ENCODE measurements at places on chromosomes 7 and 10.
A peak's percentile ranks its signal among the peaks of the same experiment; 100 is the strongest.

DNA sequence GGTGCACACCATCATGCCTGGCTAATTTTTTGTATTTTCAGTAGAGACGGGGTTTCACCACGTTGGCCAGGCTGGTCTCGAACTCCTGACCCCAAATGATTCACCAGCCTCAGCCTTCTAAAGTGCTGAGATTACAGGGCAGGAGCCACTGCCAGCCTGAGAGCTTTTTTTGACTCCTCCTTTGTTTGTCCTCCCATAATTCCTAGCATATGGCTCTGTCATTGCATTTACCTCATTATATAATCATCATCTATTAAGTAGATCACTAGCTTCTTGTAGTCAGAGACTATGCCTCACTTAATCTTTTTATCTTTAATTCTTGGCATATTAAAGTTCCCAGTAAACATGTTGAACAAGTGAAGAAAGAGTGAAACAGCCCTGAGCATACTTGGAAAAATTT is 82.1 kb downstream of the CPEB3 start:
- no peak for DNase-seq

DNA sequence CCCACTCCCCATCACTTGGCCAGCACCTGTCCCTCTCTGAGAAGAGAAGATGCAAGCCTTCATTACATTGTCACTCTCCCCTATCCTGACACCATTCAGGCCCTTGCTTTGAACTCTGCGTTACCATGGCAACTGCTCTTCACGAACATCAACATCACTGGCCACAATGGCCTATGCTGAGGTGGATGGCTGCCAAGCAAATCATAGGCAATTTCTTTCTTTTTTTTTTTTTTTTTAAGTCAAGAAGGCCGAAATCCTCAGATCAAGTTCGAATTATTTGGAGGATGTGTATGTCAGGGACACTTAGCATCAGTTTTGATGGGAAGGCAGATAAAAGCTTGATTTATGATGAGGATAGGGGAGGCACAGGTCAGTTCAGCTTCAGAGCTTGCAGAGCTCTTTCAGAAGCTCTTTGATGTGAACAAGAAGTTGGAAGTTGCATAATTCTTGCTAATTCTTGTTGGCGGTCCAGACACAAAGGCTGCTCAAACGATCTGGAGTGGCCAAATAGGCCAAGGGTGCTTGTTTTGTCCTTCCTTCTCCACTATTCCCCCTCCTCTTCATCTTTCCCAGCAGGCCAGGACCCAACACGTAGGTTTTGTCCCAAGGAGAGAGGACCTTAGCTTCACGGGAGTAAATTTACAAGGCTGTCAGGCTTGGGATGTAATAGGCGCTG is 179.9 kb upstream of the NPVF start:
- no peak for DNase-seq

DNA sequence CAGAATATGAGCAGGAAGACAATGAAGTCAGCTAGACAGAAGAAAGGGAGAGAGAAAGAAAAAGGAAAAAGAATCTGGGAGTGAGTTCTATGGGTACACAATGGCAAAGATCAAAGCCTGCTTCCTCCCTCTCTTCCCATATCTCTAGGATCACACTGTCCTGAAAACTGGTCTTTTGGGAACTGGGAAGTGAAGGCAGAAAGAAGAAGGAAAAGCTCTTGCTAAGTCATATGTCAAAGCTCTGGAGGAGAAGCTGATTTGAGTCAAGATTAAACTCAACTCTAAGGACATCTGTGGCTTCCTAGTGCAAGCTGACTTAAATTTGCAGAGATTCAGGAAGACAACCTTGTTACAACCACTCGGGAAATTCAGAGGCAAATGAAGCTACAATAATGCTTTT is 147.5 kb downstream of the DOCK4 start:
- DNase-seq, result no peak

DNA sequence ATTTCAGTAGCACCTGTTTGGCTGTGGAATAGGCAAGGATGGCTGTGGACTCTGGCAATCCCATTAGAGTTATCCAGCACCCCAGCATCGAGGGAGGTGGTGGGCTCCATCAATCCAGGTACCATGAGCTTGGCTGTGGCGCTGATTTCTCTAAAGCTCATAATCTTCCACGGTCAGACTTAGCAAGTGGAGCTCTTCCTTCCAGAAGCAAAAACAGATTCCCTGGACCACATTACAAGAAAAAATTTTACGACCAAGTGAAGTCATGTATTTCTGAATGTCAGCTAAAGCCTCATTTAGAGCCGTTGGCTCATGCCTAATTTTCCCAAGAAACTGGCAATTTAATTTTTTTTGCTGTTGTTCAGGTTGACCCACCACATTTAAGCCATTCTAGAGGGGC is 135.1 kb downstream of the CELF2 start:
- DNase-seq, result no peak

- peak; percentile 99 for DNase-seq
Measured at GRCh38 chr7:112162142-112162766, 43.9 kb downstream of the DOCK4 start.

- no peak for DNase-seq
Measured at GRCh38 chr10:77038407-77038806, 599.2 kb downstream of the KCNMA1 start.

DNA sequence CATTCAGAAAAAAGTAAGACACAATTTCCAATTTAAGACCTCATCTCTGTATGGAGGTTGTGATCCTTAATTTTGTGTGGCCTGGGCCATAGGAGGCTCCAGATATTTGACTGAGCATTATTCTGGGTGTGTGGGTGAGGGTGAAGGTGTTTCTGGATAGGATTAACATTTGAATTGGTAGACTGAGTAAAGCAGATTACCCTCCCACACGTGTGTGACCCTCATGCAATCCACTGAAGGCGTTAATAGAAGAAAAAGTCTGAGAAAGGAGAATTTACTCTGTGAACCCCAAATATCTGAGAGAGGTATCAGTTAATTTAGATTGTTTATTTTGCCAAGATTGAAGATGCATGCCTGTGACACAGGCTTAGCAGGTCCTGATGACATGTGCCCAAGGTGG is 328.0 kb upstream of the POT1 start:
- DNase-seq, result no peak

GRCh38 chr10:75101416-75102251 is 9.8 kb upstream of the SAMD8 start:
- DNase-seq, result no peak

- DNase-seq, result no peak
Measured at GRCh38 chr7:136030867-136031318, 53.7 kb upstream of the MTPN start.

DNA sequence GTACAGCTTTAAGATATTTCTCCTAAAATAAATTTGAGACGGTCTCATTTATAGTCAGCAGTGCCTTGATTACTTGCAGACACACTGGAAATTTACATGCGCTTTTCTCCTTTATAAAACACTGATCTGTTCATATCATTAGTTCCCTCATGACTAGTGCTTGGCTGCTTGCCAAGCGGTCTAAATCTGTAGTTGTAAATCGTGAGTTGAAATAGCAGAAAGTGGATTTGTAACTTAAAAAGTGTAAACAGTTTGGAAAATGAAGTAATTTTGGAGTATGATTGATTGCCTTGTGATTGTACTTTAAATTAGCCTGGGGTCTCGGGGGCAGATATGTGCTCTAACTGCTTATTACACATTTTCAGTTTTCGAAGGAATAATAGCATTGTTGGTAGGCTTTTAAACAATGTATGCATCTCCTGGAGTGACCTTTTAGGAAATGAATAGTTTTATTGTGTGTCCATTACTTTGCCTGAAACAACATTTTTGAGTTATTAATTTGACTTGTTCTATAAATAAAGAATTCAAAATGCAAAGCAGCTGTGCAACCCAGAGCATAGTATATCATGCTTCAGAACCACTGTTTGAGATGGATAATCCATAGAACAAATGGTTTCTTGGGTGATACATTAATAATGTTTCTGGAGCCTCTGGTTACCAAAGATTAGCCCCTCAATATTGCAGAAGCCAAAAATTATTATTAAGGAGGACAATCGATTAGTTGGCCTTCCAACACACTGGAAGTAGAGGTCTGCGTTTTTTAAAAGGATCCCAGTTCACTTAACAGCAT is 73.3 kb downstream of the ARID5B start:
- peak; percentile 70 for DNase-seq

DNA sequence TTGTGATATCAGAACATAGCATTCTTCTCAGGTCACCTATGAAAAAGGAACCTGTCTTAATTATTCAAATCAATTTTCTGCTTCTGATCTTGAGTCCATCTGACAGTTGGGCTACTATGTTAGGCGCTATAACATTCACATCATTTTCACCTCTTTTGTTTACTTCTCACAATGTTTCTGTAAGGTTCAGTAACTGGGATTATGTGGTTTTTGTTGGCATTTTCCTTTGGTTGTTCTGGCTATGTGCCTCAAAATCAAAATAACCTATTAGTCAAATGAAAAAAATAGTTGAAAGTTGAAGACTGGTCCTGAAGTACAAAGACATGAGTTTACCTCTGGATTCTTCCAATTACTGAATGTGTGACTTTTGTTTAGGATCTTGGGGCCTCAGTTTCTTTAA is 221.3 kb upstream of the SMIM30 start:
- no peak for DNase-seq

GRCh38 chr7:47327698-47328391 is 254.1 kb downstream of the TNS3 start:
- DNase-seq, result peak; percentile 74

DNA sequence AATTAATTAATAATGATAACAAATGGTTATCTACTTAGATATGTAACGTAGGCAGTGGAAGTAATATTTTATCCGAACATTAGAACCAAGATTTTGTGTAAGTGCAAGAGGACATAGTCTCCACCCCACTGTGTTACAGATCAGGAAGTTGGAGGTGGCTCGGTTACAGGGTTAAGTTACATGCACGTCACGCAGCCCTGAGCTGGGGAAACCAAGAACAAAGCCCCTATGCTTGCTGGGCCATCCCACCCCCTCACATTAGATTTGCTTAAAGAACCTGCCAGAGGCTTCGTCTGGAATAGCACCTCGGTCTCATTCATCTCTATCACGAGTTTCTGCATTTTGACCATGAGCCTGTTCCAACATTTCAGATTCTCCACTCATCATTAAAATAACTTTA is 214.1 kb downstream of the ADARB2 start:
- DNase-seq, result no peak

GRCh38 chr10:22133749-22134624 is 83.8 kb downstream of the EBLN1 start:
- no peak for DNase-seq

DNA sequence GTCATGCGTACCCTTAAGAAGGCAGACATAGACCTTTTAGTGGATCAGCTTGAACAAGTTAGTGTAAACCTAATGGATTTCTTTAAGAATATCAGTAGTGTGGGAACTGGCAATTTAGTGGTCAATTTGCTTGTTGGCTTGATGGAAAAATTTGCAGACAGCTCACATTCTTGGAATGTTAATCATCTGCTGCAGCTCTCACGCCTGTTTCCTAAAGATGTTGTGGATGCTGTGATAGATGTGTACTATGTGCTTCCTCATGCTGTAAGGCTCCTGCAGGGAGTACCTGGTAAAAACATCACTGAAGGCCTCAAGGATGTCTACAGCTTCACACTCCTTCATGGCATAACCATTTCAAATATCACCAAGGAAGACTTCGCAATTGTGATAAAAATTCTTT is 103.4 kb downstream of the ABCA13 start:
- DNase-seq, result no peak

DNA sequence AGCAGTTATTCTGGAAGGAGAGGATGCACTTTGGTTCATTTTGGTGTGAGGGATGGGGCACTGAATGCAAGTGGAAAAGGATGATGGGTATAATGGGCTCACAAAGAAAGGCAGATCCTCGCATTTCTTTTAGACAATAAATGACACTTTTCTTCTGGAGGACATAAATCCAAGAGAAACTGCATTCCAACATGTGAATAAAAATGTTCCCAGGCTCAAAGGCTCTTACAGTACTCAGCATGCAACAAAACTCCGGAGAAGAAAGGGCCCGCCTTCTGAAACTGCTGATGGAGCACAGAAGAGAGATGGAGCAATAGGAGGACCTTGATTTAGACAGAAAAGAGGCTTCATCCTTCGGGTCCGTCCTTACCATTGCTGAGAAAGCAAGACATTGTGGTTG is 538.2 kb upstream of the DPP6 start:
- no peak for DNase-seq

- no peak for DNase-seq
Measured at GRCh38 chr10:104303594-104304355, 34.5 kb downstream of the ITPRIP start.

DNA sequence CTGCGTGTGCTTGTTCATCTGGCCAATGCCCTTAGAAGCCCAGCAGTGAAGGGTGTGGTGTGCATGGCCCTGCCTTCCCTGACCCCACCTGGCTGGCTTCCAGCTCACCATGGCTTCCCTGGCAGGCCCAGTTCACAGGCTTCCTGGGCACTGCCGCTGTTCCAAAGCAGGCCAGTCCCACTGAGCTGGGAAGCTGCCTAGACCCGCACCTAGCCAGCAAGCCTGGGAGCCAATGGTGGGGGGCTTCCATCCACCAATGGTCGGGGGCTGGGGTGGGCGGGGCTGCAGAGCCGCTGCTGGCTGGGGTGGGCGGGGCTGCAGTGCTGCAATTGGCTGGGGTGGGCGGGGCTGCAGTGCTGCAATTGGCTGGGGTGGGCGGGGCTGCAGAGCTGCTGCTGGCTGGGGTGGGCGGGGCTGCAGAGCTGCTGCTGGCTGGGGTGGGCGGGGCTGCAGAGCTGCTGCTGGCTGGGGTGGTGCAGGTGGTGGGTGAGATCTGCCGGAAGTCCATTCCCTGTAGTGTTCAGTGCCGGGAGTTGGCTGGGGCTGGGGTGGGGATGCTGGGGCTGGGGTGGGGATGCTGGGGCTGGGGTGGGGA is 12.4 kb downstream of the CALY start:
- DNase-seq, result no peak

GRCh38 chr7:74002474-74003017 is 25.4 kb upstream of the ELN start:
- peak; percentile 77 for DNase-seq

DNA sequence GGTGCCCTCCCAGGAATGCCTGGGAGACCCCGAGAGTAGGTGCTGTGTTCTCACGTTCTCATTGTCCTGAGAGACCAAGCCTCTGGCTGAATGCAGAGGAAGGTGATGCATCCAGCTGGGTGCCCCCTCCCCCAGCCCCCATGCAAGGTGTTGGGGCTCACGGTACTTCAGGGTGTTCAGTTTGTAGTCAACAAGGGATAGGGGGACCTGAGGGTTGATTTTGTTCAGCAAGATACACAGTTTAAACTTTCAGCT is 60.4 kb upstream of the DUSP5 start:
- DNase-seq, result no peak

DNA sequence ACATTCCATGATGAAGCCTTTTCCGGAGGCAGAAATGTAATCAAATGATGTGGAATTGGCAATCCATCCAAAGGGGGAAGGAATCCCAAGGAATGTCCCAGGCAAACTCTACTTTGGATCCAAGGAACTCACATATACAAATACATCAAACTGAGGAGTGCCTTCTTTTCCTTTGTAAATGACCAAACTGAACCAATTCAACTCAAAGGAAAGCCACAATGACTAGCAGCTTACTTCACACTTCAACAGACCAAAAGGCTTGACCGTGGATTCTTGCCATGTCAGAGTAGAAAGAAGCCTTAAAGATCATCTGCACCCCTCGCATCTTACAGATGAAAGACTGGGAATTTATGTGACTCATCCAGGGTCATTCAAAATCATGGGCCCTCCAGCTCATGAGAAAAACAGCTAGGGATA is 79.7 kb upstream of the MACROH2A2 start:
- no peak for DNase-seq

- DNase-seq, result no peak
Measured at GRCh38 chr10:17805330-17805729, 3.8 kb upstream of the MRC1 start.

GRCh38 chr10:20372748-20373147 is 524.4 kb downstream of the NEBL start:
- no peak for DNase-seq

- DNase-seq, result no peak
Measured at GRCh38 chr10:123569436-123570035, 96.6 kb upstream of the GPR26 start.

GRCh38 chr10:6177880-6178281 is 24.9 kb upstream of the PFKFB3 start:
- DNase-seq, result no peak
